ENCODE measurements at places on chromosomes 2 and 18. TPM values are rescaled to one million over a fixed set of nuclear protein-coding genes. Genes with fewer than 3 reads are reported as not detected.
A peak's percentile ranks its signal among the peaks of the same experiment; 100 is the strongest.

DNA sequence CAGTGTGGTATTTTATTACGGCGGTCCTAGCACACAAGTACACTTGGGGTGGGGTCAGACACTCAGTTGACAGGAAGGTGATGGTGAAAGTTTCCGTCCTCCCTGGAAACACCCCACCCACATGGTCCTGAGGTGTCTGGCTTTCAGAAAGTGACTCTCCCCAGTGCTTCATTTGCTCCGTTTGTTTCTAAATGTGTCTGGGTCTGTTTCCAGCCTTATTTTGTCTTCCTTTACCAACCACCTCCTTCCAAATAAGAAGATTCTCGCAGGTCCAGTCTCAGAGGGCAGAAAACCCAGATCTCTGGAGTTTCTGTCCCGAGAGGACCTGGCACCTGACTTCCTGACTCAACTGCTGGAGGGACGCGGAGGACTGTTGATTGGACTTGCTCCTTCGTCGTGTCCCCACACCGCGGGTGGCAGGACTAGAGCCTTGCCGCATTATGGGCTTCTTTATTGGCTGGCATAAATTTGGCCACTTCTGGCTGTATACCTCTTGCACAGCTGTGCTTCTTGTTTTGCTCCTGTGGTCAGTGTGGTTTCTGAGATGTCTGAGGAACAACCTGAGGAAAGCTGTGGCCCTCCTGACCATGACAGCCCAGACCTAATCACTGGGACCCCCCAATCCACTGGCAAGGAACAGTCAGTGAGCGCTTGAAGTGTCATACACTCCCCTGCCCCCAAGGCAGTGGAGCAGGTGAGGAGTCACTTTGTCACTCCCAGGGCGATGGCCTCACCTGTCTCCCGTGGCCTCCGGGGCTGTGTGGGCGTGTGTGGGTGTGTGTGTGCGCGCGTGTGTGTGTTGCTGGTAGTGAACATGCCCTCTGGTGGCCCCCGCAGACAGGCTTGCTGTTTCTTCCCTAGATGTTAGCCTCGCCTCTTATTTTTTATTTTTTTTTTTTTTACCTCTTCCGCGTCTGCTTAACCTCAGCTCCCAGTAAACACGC, 45.6 kb downstream of the MEX3C start:
- DNase-seq: peak; percentile 2

DNA sequence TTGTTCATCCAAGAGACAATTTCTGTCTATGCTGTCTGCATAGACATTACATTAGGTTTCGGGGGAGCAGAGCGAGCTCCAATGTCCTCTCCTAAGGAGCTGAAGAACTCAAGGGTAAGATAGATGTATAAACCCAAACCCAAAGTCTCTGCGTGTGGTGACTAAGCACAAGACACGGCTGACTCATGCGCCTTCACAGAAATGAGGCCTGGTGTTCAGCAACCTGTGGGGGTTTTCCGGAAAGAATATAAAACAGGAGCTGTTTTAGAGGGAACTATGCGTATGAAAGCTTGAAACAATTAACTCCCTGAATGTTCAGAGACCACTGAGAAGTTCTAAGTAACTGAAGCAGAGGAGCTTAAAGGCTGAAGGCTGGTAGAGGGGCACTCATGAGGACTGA, 154.7 kb downstream of the SOX11 start:
- DNase-seq: no peak

DNA sequence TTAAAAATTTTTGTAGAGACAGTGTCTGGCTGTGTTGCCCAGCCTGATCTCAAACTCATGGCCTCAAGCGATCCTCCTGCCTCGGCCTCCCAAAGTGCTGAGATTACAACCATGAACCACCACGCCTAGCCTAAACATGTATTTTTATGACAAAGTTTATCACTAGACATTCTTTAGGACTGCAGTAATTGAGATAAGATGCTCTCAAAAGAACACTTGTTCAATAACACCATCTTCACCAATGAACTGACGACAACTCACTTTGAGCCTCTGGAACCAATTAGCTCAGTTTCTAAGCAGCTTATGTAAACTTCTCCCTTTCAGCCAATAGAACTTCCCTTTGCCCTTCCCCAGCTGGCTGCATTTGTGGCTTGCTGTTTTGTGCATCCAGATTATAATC, 15.3 kb upstream of the PPP4R1 start:
- DNase-seq: peak; percentile 43

GRCh38 chr2:159076241-159076640, 107.8 kb downstream of the TANC1 start:
- DNase-seq: no peak

GRCh38 chr18:59646228-59646962, 50.8 kb downstream of the CCBE1 start:
- DNase-seq: no peak

GRCh38 chr2:52810460-52810859, 957.1 kb upstream of the CHAC2 start:
- peak; percentile 4 for DNase-seq

- DNase-seq: no peak
Measured at GRCh38 chr2:194096402-194096801, 1560.6 kb upstream of the SLC39A10 start.

DNA sequence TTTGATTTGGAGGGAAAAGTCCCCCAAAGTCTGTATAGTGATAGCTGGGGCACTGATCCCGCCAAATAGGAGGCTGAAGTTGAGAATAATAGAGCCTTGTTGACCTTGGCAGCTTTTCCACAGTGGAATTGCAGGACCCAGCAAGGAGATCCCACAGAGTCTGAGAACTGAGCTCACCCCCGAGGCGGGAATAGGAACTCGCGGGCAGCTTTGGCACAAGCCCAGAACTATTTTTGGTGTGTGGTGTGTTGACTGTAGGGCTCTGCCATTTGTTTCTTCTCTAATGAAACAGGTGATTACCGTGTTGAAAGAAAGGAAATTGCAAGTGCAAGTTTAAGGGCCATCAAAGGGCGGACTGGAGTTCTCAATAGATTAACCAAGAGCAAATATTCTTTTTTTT, 34.0 kb downstream of the SH3RF3 start:
- no peak for DNase-seq

DNA sequence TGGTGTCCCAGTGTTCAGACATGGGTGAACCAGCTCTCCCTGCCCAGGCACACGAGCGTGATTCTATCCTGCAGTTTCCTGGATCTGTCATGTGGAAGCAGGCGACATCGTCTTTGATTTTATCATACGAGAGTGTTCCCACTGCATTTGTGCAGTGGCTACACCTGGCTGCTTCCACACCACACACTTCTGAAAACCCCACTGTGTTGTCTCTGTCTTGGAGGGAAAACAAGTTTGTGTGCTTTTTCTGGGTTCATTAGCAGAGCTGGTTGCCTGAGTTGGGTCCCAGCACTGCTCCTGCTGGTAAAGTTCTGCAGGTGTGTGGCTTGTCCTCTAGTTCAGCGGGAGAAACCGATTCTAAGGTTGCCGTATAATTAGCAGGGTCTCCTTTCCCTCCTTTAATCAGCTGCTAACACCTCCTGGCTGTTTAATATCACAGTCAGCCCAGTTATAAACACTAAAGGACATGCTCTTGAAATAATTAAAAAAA, 58.5 kb upstream of the TWIST2 start:
- DNase-seq: no peak

- no peak for DNase-seq
Measured at GRCh38 chr2:225002039-225002655, 40.1 kb downstream of the DOCK10 start.

GRCh38 chr2:96953611-96953978, 32.8 kb downstream of the FAM178B start:
- no peak for DNase-seq

DNA sequence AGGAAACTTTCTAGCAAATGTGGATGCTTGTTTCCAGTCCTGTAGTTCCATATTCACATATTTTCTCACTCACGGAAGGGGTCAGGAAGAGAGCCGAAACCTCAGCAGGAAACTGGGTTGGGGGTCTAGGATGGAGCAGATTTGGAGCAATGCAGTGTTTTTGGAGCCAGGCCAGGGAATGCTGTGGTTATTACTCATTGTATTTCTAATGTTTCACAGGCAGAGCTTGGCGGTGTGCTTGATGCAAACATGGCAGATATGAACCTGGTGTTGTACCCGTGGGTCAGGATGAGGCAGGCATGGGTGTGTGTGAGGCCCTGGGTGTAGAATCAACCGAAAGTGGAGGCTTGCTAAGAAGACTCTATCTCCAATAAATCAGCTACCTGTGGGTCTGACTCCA, 34.6 kb upstream of the ACKR3 start:
- DNase-seq: no peak

- peak; percentile 29 for DNase-seq
Measured at GRCh38 chr2:98936353-98937351, 627 bp upstream of the CRACDL start.

DNA sequence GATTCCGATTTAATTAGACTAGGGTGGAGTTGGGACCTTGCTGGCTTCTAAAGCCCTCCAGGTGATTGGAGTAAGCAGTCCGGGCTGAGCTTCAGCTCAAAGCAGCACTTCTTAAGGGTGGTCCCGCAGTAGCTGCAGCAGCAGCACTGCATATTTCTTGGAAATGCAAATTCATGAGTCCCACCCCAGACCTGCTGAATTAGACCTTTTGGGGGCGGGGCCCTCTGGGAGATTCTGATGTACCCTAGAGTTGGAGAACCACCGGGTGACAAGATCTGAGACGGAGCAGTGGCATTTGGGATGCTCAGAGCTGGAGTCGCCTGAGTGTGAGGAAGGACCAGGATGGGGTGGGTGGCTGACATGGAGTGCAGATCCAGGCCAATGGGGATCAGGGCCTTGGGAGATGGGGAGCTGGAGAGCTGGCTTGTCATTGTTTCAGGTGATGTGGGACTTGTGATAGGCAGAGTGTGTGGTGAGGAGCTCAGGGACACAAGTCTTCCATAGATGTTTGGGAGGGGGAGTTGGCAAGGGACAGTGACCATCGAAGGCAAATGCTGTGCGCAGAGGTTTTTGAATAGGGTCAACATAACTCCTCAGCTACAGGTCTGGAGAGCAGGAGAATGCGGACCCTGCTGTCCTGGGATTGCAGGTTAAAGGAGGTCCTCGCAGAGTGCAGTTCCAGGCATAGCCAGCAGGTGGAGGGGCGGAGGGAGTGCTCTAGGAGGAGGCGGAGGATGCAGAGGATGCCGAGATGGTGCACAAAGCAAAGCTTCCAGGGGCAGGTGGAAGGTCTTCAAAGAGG, 130.9 kb upstream of the RAB12 start:
- DNase-seq: peak; percentile 76

DNA sequence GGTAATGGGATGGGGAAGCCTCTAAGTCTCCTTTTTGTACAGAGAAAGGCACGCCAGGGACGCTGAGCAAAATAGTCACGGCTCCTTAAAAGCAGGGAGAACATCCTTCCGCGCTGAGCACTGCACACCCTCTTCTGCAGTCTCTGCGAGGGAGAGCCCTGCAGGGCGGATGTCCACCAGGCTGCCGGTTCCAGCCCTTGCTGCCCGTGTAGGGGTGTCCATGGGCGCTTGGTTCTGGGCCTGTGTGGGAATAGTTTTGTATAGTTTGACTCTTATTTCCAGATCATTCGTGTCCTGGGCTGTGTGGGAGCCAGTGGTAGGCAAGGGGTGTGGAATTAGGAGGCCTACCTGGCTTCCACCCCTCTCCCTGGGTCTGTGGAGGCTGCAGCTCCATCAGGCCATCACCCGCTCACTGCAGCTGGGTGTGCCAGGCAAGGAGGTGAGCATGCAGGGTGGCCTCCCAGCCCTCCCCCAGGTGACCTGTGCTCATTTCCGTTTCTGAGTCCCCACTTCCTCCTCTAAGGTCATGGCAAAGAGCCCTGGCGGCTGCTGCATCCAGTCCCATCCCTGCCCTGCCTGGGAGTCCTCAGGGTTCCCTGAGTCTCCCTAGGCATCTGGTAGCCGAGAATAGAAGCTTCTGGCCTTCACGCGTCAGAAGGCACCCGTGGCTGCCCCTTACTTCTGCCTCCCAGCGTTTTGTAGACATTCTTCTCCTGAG, 202.6 kb downstream of the LDLRAD4 start:
- DNase-seq: no peak

DNA sequence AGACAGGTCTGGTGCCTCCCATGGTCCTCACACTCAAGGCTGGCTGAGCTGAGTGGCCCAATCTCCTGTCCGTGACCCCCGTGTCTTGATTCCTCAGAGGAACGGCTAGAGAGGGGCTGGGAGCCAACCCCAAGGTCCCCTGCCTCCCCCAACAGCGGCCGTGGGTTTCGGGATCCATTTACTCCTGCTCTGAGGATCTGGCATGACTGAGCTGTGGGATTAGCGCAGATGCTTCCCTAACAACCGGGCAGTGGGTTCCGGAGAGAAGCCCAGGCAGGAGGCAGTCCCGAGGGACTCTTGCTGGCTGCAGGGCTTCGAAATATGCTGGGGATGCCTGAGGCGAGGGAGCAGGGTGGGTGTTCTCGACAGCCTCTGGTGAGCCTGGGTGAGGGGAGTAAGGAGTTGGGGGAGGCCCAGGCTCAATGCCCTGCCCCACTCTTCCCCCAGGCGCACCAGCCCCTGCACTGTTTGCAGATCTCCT, 18.9 kb downstream of the GPR35 start:
- DNase-seq: no peak

GRCh38 chr2:75311993-75312392, 112.7 kb upstream of the TACR1 start:
- peak; percentile 47 for DNase-seq

DNA sequence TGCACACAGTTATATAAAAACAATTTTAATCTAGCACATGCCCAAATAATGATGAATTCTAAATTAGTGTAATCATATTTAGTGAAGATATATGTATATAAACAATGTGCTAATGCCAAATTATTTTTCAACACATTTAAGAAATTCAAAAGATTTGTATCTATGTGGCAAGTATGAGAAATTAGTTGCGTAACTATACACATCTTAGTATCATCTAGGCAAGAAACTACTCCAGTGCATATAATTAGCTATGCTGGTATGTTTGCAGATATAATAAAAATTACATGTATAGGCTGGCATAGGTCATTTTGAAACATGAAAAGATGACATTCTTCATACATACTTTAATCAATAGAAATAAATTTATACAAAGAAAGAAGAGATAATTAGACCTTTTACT, 252.0 kb upstream of the VWC2L start:
- no peak for DNase-seq

- no peak for DNase-seq
Measured at GRCh38 chr2:880201-880970, 70.3 kb upstream of the SNTG2 start.

GRCh38 chr2:240124651-240125030, 11.5 kb downstream of the COPS9 start:
- DNase-seq: no peak

DNA sequence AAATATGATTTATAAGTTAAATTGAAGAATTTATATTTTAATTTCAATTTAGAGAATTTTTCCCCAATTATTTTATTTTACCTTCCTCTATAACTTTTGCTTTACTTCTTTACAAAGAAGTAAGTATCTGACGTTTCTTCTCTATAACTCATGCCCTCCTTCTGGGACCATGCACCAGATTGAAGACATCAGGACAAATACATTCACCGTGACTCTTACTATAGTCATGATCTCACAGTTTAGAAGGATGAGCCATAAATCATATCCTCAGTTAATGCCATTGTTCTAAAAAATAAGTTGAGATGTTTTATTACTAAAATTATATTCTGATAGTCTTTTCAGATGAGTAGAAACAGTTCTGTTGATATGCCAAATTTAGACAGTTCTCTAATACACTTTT, 279.3 kb downstream of the TMX3 start:
- DNase-seq: no peak

- peak; percentile 57 for DNase-seq
Measured at GRCh38 chr18:21489119-21489750, 111.3 kb downstream of the ESCO1 start.

The SMYD1 gene
- total RNA-seq: not detected

The RGPD8 gene
- 23.1 TPM for total RNA-seq

The DLGAP1 gene
- total RNA-seq: not detected

The TRIM43 gene
- not detected for total RNA-seq

The STEAP3 gene
- 20.4 TPM for total RNA-seq

The SCYGR4 gene
- total RNA-seq: not detected

The ABCB11 gene
- not detected for total RNA-seq

Data from Caco-2 (cell line).